Muscle of arm (tissue), 14 donors: ENCODE measurements at places on chromosomes 5 and 9. TPM values are rescaled to one million over a fixed set of nuclear protein-coding genes. Genes with fewer than 3 reads are reported as not detected.

DNA sequence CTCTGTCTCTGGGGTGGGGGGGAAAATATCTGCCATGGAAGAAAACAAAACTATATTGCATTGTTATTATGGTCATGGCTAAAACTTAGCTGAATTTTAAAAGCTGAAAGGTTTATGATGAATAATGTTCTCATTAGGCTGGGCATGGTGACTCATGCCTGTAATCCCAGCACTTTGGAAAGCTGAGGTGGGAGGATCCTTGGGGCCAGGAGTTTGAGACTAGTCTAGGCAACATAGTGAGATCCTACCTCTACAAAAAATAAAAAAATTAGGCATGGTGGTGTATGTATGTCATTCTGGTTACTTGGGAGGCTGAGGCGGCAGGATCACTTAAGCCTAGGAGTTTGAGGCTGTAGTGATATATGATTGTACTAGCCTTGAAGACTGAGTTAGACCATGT, 44.5 kb downstream of the IPO11 start:
- DNase-seq = no peak

Gene PCDHGB4
- not detected for polyA plus RNA-seq

Gene C5orf34
- polyA plus RNA-seq = 2.4 TPM

GRCh38 chr9:27365707-27366376, 68.9 kb upstream of the EQTN start:
- DNase-seq = no peak

Gene SLCO4C1
- 3.4 TPM for polyA plus RNA-seq

GRCh38 chr5:154401355-154401754, 44.4 kb upstream of the SAP30L start:
- no peak for DNase-seq

DNA sequence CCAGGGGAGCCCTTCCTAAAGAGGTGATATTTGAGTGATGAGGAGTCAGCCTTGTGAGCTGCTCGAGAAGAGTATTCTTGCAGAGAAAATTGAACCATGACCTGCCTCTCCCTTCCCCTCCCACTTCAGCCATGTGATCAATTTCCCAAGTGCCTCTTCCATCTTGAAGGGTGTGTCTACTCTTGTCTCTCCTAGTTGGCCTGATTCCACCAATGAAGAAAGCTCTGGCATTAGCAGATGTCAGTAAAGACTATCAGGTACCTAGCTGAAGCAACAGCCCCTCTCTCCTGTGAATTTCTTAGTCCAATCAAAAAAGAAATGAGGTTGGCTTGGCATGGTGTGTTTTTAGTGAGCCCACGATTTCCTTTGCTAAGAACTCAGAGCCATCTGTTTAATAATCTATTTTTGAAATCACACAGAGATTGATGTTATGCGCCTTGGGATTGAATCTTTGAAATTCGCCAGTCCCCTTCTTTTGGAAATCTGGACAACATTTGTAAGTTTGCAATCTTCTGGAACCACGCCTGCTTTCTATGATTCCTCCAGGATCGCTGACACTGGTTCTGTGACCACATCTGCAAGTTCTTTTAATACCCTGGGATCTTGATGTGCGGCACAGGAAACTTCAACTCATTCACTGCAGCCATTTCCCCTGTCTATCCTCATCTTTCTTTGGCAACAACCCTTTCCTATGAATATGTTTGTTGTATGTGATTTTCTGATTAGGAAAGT, 404.6 kb downstream of the DMRT2 start:
- peak; percentile 71 for DNase-seq

DNA sequence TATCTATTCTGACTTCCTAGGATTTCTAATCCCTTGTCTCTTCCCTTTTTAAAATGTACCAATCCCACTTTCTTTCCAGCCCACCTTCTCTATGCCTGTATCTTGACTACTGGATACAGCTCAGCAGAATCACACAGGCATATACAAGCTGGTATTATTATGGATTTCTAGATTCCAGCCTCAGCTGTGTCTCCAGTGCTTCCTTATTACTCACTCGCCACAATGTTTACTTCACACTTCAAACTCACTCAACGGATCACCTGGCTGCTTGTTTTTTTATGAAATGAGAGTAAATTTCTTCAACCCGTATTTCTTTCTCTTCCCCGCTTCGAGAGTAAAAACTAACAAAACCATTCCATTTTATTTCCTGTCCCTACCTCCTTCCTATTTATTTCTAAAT, 38.8 kb downstream of the CWC27 start:
- DNase-seq = no peak

DNA sequence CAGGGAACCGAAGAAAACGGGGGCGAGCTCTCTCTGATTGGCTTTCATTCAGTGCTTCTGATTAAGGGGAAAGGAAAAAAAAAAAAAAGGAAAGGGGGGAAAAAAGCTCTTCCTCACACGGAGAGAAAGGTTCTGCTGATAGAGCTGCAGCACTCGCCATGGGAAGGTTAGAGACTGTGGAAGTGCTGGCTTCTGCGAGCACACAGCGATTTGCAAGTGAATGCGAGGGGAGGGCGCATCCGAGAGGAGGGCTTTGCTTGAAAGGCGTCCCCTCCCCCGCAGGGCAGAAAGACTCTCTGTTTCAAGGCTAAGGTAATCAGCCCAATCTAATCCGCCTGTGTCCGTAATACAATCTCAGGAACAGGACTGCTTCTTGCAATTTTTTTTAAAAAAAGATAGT, at the start of gene CDH10:
Gene CDH10 (minus strand): TSS at position 218 of the 400 bp plus-strand sequence. CDS start 51,488 bp downstream, outside the sequence.
- DNase-seq = peak; percentile 51

Gene CDC20B
- polyA plus RNA-seq = not detected
